AG08395 (cell line): ENCODE measurements at places on chromosomes 2 and 18.

DNA sequence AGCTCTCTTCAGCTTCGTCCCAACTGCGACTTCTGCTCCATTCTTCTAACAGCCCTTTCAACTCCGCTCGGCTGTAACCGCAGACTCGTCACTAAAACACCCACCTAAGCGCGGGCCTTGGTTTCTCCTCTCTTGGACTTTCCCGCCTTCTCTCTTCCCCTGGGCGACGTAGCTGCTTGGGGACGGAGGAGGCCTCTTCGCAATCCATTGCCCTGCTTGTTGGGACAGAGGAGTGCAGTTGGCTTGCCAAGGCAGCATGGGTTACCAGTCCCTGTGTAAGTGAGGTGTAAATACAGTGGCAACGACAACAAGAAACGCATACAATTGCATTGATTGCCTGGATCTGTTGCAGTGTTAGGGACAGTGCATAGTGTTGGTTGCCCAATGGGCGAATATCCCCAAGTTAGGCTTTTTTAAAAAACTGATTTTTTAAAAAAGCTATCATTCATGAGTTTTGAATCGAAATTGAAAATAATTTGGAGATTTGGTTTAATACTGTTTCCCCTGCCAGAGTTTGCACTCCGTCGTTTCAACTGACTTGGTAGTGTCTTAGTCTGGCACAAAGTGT, 484 bp upstream of the DARS1 start:
- DNase-seq = no peak

GRCh38 chr2:29570539-29570938, 350.8 kb downstream of the ALK start:
- DNase-seq = no peak

GRCh38 chr2:46570396-46570795, 91.0 kb downstream of the TMEM247 start:
- no peak for DNase-seq

DNA sequence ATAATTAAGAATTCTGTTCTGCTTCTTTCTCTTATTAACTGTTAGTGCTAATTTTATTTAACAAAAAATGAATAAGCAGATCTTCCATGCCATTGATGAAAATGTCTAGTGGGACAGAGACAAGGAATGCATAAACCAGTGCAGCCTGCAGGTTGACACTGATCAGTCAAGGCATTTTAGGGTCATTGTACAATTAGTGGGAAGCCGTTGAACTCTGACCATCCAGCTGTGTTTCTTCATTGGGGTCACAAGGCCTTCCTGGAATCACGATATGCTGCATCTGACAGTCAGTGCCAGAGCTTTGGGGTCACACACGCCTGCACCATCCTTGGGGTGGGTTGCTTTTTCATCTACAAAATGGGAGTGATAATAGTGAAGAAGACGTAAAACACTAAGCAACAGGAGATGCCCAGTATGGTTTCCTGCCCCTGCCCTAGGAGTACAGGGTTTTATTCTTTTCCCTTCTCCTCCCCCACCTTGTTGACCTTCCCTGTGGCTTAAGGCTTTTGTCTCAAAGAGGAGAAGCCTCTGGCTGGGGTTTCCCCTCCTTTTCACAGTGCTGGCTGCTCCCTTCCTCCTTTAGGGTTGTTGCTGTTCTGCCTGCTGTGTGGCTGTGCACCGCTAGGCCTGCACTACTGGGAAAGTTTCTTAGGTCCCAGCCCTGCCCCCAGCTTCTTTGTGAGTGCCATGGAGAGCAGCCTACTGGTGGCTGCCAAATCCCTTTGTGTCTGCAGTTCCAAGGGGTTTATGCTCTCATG, 245.6 kb downstream of the TPGS2 start:
- DNase-seq = no peak

- no peak for DNase-seq
Measured at GRCh38 chr2:218070587-218070986, 1.5 kb downstream of the RUFY4 start.

- no peak for DNase-seq
Measured at GRCh38 chr2:3183766-3184165, 193.9 kb downstream of the EIPR1 start.

DNA sequence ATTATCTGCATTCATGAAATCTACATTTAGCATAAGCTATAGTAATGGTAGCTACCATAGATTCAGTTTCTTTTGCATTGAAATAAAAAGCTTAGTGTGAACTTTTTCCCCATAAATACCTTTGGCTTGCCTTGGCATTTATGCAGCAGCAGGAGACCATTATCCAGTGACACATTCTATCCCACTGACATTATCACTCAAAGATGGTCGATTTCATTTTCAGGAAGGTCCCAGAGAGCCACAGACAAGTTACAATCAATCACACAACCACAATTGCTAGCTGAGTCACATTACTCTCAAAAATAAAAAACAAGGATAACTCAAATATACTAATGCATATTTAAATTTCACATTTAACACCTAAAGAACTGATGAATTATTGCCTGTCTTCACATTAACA, 512.7 kb upstream of the CDH2 start:
- no peak for DNase-seq

DNA sequence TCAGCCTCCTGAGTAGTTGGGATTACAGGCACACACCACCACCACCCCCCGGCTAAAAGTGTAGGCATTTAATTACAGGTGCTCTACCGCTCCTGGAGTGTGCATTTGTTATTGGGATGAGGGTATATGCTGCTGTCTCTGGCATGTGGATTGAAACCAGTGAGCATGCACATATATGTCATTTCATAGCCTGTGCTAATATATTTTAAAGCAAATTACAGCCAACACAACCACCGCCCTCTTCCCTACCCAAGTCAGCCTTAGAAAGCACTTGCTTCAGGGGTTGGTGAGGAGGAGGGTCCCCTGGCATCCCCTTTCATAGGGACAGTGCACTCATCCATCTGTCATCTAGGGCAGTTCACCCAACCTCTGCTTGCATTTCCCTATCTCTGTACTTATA, 10.5 kb upstream of the TBC1D8 start:
- DNase-seq = no peak

DNA sequence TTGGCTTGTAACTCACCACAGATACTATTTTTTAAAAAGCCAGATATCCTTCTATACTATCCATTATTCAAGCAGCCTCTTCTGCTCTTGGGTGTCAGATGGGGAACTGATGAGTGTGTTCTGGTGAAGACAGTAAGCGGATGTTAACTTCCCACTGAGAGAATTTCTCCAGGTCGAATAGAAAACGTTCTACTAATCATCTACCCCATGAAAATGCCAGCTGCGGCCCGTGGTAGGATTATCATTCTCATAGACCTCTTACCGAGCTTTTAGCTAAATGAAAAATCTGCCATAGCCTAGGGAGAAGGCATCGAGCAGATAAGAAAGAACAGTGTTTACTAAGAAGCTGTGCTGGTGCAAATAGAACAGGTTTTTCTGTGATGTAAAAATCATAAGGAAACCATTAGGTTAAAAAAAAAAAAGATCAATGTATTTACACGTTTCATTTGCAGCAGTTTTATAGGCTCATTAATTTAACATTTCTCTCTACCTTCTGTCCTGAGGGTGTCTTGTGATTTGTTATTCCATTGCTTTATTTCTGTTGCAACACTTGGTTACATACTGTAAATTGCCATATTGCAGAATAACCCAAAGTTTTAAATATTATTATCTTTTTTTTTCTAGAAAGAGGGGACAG, 1521.5 kb upstream of the ZEB2 start:
- DNase-seq = no peak

DNA sequence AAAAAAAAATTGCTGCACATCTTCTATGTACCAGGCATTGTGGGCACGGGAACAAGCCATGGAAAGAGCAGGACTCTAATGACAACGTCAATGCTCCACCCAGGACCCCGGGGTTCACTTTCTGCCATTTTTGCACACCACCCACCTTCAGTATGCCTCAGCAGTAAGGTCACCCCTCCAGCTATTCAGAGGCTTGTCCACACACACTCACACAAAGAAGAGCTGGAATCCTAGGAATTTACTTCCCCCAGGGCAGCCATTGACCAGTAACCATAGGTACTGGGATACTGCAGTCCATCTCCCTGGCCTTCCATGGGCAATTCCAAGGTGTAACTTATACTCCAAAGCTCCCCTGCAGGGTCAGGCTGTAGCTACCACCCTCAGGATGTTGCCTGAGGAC, 170.8 kb downstream of the SUCLG1 start:
- no peak for DNase-seq

- no peak for DNase-seq
Measured at GRCh38 chr2:120709608-120710041, 26.0 kb upstream of the GLI2 start.

GRCh38 chr18:45775241-45775676, 50.2 kb upstream of the SIGLEC15 start:
- DNase-seq = peak; percentile 74

DNA sequence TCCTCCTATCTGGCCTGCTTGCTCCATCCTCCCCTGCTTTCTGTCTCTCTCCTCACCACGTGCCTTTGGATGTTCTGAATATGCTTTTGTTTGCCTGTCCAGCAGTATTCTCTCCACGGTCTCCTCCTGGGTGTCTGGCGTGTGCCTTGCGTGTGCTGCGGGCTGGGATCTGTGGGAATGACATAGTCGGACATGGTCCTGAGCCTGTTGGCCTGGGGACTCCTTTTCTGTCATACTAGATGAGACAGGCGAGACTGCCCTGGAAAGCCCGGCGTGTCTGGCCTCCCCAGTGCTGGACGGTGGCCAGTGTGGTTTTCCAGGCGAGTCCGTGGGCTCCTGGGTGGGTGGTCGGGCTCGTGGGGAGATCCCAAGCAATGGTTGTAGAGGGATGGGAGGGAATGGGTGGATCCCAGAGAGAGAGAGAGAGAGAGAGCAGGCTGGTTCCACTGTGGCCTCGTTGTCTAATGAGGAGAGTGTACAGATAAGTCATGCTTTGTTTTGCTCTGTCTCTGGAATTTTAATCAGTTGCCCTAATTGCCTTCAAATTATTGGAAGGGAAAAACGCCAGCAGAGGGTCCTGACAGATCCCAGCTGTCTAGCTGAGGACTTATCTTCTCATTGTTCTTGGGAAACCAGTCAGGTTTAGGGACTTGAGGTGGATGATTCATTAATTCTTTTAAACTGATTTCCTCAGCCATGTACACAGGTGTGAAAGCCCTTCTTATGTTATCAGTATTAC, 58.3 kb downstream of the HPCAL1 start:
- no peak for DNase-seq
